ENCODE measurements at places on chromosomes 13 and 19.

DNA sequence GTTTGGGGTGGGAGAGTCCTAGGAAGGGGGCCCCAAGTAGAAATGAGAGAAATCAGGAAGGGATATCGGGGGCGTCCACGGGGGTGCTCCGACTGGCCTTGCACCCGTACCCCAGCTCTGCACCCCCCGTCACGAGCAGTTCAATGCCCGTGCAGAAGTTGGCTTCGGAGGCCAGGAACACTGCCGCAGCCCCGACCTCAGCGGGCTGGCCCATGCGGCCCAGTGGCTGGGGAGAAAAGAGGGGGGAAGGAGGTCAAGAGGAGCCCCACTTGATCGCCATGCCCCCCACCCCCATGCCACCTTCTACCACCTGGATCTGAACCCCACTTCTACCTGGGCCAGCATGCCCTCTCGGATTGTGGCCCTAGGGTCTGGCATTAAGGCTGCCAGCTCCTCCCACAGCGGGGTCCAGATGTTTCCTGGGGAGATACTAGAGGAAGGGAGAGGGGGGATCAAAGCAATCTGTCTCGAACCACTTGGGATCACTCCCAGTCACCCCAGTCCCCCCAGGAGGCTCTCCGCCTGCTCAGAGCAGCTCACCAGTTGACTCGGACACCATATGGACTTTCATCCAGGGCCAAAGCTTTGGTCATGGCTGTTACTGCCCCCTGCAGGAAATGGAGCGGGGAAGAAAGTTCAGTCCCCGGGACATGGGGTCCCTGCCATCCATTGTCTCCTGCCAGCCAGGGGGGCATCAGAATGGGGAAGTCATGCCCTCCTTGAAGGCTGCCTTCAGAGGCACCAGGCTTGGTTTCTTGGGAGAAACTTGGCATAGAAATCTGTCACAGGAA, 2.5 kb upstream of the BCAT2 start:
- H3K27ac ChIP-seq = peak overlapping the region; percentile 69
- H3K27me3 ChIP-seq = no peaks in the 10 kb centered on the region
- no peak overlapping the region for H3K4me3 ChIP-seq
- no peaks in the 10 kb centered on the region for H3K36me3 ChIP-seq

- H3K4me1 ChIP-seq = peaks cover 44% of the 10 kb centered on the region
- no peak for DNase-seq
- no peaks in the 10 kb centered on the region for H3K36me3 ChIP-seq
- H3K4me3 ChIP-seq = no peak overlapping the region
These were observed 15.1 kb downstream of the CRTC1 start for GRCh38 chr19:18698321-18699167.

DNA sequence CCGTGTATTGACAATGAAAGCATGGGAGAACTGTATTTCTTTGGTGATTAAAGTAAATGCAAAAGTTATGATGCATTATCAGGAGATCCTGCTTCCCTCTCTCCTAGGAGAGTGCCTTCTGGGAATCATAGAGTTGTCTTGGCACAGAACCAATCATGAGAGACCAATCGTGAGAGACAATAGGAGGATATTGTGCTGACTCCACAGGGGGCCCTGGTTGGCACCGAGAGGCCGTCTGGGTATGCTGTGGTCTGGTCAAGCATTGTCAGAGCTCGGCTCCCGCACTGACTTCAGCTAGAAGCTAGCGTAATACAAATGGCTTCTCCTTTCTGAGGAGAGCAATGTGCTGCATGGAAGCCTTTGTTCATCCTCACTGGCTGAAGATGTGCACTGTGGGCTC, 131.5 kb upstream of the GJB6 start:
- no peak overlapping the region for H3K4me3 ChIP-seq
- no peak overlapping the region for H3K27ac ChIP-seq
- H3K36me3 ChIP-seq = no peaks in the 10 kb centered on the region
- peaks cover 24% of the 10 kb centered on the region for H3K4me1 ChIP-seq

DNA sequence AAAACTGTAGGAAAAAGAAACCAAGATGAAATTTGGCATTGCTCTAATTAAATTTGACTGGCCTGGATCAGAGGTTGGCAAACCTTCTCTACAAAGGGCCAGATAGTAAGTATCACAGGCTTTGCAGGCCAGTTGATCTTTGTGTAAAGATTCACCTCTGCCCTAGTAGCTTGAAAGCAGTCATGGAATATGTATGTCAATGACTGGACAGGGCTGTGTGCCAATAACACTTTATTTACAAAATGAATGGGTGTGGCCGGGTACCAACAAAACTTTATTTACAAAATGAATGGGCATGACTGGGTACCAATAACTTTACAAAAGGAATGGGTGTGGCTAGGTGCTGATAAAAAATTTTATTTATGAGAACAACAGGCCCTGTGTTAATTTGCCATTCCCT, 20.0 kb downstream of the SIN3B start:
- no peak overlapping the region for H3K27ac ChIP-seq
- DNase-seq = no peak
- H3K36me3 ChIP-seq = peaks cover 33% of the 10 kb centered on the region
- H3K4me3 ChIP-seq = no peak overlapping the region
- no peaks in the 10 kb centered on the region for H3K27me3 ChIP-seq
- H3K4me1 ChIP-seq = no peaks in the 10 kb centered on the region

GRCh38 chr13:98697791-98698190, 54.7 kb downstream of the SLC15A1 start:
- no peaks in the 10 kb centered on the region for H3K4me1 ChIP-seq
- no peak overlapping the region for H3K4me3 ChIP-seq
- no peaks in the 10 kb centered on the region for H3K27me3 ChIP-seq
- H3K27ac ChIP-seq = no peak overlapping the region
- H3K36me3 ChIP-seq = no peaks in the 10 kb centered on the region

DNA sequence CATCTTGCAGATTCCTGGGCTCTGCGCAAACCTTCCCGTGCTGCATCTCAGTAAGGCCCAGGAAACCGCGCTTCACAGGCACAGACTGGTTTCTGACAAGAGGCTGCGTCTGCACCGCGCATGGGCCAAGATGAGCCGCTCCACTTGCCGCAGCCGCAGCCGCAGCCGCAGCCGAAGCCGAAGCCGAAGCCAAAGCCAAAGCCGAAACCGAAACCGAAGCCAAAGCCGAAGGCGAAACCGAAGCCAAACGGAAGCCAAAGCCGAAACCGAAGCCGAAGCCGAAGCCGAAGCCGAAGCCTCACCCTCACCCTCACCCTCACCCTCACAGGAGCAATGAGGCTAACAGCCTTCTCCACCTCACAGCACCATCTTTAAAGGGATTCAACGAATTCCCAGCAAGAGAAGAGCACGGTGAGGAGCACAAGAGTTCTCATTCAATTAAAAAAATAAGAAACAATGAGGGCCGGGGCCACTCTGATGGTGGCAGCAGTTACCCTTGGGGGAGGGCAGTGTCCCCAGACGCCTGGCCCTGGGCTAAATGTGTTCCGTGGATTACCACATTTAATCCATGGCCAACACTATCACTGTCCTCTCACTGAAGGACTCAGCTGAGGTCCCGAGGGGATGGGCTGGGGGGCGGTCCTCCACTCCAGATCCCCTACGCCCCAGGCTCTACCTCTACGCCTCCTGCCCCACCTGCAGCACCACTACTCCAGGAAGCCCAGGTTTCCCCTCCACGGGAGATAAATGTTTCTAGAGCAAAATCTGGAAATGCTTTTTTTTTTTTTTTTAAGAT, 29.1 kb downstream of the ZNF787 start:
- H3K27ac ChIP-seq = peak overlapping the region; percentile 16
- H3K4me1 ChIP-seq = peaks cover 19% of the 10 kb centered on the region
- no peak overlapping the region for H3K4me3 ChIP-seq
- peaks cover 79% of the 10 kb centered on the region for H3K36me3 ChIP-seq

DNA sequence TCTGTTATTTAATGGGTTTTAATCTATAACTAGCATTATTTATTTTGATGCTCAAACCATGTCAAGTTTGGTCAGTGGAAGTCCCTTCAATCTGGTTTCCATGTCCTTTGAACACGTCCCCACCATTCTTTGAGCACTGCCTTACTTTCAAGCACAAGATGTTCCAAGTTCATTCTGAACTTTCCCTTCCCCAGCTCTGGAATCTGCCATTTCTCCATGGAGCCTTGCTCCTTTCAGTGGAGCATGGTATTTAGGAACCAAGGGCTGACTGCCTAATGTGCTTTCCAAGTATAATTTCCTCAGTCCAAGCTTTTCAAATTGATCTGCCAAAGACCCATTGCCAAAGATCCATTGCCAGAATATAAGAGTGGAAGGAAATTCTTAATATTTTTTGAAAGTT, 1.1 kb upstream of the ZNF546 start:
- peaks cover 7% of the 10 kb centered on the region for H3K4me1 ChIP-seq
- DNase-seq = no peak
- no peaks in the 10 kb centered on the region for H3K36me3 ChIP-seq
- no peaks in the 10 kb centered on the region for H3K27me3 ChIP-seq

DNA sequence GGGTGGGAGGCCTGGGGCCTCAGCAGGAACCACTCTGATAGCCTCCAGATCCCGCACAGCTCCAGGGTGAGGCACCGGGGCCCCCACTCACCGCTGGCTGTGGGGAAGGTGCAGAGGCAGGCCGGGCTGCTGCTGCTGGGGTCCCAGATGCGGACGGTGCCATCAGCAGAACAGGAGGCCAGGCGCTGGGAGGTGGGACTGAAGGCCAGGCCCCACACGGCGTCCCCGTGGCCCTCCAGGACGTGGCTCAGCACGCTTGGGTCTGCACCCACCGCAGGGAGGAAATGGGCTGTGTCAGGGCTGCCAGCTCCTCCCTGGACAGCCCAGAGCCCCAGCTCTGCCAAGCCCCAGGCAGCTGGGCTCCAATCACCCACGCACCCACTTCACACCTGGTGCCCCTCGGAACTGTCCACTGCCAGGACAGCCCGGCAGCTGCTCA, 6.1 kb upstream of the PRKD2 start:
- H3K27ac ChIP-seq = no peak overlapping the region
- no peak for DNase-seq
- H3K4me1 ChIP-seq = peaks cover 9% of the 10 kb centered on the region
- H3K4me3 ChIP-seq = no peak overlapping the region
- H3K27me3 ChIP-seq = no peaks in the 10 kb centered on the region

DNA sequence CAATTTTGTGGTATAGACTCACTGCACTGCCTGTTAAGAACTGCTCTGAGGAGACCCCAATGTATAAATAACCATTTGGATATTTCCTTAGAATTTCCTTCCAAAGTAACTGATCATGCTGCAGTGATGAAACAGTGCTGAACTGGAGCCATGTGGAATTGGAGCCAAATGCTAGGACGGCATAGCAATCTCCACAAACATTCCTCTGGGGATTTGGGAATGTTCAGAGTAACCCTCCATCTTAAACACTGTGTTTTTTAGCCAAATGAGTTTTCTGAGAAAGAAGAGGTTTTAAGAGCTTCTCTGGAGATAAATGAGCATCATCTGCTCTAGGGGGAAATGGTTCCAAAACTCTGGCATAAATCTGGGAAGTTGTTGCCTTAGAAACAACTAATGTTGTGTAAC, 98.2 kb downstream of the OLFM4 start:
- H3K4me3 ChIP-seq = no peak overlapping the region
- no peaks in the 10 kb centered on the region for H3K4me1 ChIP-seq
- no peak overlapping the region for H3K27ac ChIP-seq
- no peaks in the 10 kb centered on the region for H3K36me3 ChIP-seq

Measured in esophagus squamous epithelium (tissue), 5 donors.